Spinal cord (tissue), 10 donors: ENCODE measurements at places on chromosomes 13 and 19. TPM values are rescaled to one million over a fixed set of nuclear protein-coding genes. Genes with fewer than 3 reads are reported as not detected.

DNA sequence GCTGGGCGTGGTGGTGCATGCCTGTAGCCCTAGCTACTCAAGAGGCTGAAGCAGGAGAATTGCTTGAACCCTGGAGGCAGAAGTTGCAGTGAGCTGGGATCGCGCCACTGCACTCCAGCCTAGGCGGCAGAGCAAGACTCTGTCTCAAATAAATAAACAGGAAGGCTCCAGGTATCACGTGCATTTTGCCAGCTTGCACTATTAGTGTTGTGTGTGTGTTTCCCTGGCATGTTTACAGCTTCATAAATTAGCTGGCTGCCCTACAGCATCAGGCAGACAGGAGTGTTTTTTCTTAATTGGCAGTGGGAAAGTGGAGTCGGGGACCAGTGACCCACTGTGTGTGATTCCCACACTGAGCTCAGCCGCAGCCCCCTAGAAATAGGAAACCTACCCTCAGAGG, 32.6 kb downstream of the SHISA2 start:
- H3K4me3 ChIP-seq: no peak overlapping the region
- no peaks in the 10 kb centered on the region for H3K27me3 ChIP-seq
- peaks cover 23% of the 10 kb centered on the region for H3K4me1 ChIP-seq
- no peak for DNase-seq

DNA sequence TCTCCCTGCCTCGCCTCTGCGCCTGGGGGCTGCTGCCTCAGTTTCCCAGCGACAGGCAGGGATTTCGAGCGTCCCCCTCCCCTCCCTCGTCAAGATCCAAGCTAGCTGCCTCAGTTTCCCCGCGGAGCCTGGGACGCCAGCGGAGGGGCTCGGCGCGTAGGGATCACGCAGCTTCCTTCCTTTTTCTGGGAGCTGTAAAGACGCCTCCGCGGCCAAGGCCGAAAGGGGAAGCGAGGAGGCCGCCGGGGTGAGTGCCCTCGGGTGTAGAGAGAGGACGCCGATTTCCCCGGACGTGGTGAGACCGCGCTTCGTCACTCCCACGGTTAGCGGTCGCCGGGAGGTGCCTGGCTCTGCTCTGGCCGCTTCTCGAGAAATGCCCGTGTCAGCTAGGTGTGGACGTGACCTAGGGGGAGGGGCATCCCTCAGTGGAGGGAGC, 722 bp upstream of the ICAM1 start:
- no peak for DNase-seq
- peak overlapping the region; percentile 52 for H3K27ac ChIP-seq
- peaks cover 20% of the 10 kb centered on the region for H3K4me1 ChIP-seq
- no peaks in the 10 kb centered on the region for H3K36me3 ChIP-seq
- H3K27me3 ChIP-seq: peaks cover 47% of the 10 kb centered on the region
- peak overlapping the region; percentile 38 for H3K4me3 ChIP-seq

GRCh38 chr19:48239582-48240141, 16.1 kb downstream of the CARD8 start:
- no peaks in the 10 kb centered on the region for H3K4me1 ChIP-seq
- H3K27ac ChIP-seq: no peak overlapping the region
- H3K4me3 ChIP-seq: no peak overlapping the region

The ACP5 gene
- 8.0 TPM for total RNA-seq

The TNNT1 gene
- 17.9 TPM for total RNA-seq

The PRRG2 gene
- total RNA-seq: 0.79 TPM

The RCBTB2 gene
- 47.1 TPM for total RNA-seq

The ZNF547 gene
- 8.0 TPM for total RNA-seq

The LILRA2 gene
- 1.3 TPM for total RNA-seq

The CABP5 gene
- total RNA-seq: not detected

The SIAH3 gene
- 3.5 TPM for total RNA-seq
